ENCODE measurements at places on chromosomes 6 and 20.
A peak's percentile ranks its signal among the peaks of the same experiment; 100 is the strongest.

DNA sequence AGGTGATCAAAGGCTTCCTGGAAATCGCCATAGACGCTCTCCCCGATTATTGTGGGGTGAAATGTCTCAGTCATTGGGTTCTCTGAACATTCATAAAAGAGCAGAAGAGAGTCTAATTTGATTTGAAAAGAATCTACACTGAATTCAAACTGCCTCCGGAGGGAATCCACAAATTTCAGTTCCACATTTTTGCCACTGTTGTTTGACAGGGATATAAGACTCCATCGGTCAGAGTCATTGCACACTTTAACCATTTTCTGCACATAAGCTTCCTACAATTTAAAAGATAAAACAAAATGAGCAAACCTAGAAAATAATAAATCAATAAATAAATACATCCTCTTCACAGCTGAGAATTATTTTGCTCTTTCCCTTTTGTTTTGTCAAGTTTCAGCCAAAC is 2.3 kb downstream of the TENT5A start:
- DNase-seq: no peak

- no peak for DNase-seq
Measured at GRCh38 chr6:105966481-105966880, 119.7 kb upstream of the PRDM1 start.

- DNase-seq: no peak
Measured at GRCh38 chr6:62272114-62272513, 13.9 kb downstream of the KHDRBS2 start.

GRCh38 chr6:130810307-130811030 is 16.7 kb upstream of the SMLR1 start:
- DNase-seq: no peak

- no peak for DNase-seq
Measured at GRCh38 chr6:12750416-12750815, 33.8 kb downstream of the PHACTR1 start.

- peak; percentile 73 for DNase-seq
Measured at GRCh38 chr6:167826896-167827582, at the start of gene AFDN. Gene AFDN, plus strand, starts transcription at chr6:167826911. Its CDS starts 222 bp downstream, at chr6:167827133.

GRCh38 chr6:152300517-152300916 is 336.6 kb downstream of the SYNE1 start:
- no peak for DNase-seq

- no peak for DNase-seq
Measured at GRCh38 chr6:125741336-125741735, 8.1 kb upstream of the HEY2 start.

DNA sequence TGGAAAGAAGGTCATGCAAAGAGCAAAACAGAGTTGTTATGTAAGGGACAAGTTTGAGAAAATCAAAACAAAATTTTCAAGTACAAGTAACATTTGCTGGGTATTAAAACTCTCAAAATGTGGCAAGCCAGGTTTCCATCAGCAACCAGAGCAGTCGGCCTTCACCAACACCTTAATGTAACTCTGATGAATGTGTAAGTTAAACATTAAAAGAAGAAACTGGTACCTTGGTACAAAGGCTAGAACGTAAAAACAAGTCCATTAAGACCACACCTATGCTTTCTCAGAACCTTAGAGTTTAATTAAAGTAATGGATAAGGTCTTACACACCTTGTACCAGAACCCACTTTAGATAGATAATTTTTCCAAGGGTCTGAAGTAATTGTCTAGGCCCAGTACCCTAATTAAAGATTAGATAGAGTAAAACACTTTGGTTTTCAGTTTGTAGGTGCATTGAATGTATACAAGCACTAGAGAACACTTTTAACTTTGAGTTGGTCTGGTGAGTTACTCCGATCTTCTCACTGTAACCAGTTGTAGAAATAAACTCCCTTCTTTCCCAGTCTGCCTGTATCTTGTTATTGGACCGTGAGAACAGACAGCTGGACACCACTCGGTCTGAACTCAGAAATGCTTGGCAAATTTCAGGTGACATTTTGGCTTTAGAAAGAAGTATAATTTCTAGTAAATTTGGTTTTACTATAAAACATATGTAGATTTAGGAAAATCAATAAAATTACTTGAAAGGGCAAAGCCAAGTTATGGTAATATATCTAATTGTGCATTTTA is 319.4 kb downstream of the HTR1B start:
- no peak for DNase-seq

GRCh38 chr6:27871924-27872638 is 40.1 kb downstream of the OR2B2 start:
- DNase-seq: peak; percentile 75

- no peak for DNase-seq
Measured at GRCh38 chr6:138562691-138563090, 63.4 kb upstream of the NHSL1 start.

GRCh38 chr6:97133067-97133466 is 149.9 kb downstream of the MMS22L start:
- DNase-seq: no peak

DNA sequence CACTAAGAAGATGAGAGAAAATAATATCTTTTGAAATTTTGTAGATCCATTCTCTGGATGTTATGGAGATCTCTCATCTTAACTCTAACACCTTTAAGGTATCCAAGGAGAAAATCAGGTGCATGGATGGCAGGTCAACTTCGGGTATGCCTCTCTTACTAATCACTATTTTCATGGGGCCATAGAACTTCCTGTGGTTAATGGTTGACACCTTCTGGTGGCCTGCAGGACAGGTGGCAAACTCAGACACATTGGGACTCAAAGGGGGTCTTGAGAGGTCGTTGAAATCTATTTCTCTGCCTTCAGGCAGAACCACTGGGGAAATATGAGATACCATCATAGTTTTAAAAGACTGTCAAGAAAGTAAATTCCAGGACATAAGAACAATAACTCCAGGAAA is 76.5 kb downstream of the ADAT2 start:
- no peak for DNase-seq

DNA sequence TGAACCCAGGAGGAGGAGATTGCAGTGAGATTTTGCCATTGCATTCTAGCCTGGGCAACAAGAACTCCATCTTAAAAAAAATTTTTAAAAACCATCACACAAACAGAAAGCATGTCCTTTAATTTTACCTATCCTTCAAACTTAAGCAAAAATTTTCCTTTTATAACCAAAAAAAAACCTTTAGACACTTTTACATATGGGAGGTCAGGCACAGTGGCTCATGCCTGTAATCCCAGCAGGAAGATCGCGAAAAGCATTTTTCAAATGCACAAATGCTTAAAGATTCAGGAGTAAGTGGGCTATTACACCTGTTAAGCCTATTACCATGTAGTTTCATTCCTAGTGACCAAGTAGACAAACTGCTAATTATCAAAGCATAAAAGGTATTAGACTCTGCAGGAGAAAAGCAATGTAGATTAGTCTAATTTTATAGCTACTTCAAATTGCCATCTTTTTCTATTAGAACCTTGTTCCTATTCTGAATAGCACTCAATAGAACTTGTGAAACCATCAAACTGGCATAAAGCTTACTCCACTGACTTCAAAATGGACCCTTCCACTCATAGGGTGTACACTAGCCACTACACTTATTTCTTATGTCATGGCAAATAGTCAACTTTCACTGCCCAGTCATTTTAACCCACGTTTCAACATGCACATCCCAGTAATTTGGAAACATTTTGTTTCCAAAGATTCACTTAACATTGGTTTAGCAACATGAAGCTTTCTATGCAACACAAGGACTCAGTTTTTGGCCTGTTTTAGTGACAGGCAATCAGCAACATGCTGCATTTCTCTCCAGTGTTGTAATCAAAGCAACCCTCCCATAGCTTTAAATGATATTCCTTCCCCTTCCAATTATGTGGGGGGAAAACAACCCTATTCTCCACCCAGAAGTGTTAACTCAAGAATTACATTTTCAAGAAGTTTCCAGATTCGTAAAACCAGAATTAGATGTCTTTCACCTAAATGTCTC is 4.0 kb downstream of the EEF1A1 start:
- DNase-seq: no peak

- DNase-seq: peak; percentile 7
Measured at GRCh38 chr6:116884530-116884929, 7.5 kb downstream of the RFX6 start.

DNA sequence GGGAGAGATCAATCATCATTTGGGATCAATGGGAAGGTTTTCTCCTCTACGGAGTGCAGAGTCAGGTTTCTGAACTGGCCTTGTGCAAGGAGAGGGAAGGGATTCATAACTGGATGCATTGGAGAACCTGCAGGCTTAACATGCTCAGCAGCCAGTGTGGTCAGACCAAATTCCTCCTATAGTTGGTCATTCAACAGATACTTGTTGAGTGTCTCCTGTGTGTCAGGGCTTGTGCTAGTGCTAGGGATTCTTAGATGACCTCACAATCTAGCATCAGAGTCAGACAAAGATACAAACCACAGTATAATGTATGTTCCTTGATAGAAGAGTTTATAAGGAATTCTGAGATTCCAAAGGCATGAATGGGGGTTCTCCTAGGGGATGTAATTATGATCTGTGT is 23.9 kb downstream of the RALY start:
- no peak for DNase-seq

DNA sequence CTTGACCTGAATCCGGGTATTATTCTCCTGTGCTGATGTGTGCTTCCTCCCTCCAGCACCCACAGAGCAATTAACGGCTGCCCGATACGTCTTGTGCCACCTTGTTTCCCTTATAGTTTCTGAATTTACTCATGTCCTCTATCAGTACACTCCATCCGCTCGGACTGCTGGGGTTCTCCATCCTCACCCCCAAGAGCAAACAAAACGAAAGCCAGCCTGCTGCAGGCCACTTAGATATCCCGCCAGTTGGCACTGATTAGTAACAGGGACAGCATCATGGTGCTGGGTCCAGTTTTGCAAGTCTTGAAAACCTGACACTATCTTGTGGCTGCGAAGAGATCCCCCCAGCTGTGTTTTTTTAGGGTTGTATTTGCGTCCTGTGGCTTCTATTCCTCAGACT is 71.8 kb downstream of the SSR1 start:
- no peak for DNase-seq

DNA sequence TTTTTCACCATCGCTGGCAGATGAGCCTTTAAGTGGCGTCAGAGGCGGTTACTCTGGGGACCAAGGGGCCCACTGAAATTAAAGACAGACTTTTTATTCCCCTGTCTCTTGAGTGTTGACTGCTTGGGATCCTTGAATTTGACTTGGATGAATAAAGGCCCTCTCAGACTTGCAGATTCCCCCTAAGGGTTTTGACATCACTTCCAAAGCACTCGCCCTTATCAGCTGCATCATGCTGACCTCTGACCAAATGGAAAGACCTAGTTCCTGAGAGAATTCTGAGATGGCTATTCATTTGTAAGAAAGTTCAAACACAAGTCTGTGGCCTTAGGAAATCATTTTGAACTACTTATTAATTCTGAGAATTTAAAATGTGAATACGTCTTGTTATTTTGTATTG is 13.5 kb upstream of the MOXD1 start:
- DNase-seq: no peak

GRCh38 chr6:29490552-29490951 is 2.8 kb upstream of the MAS1L start:
- no peak for DNase-seq

DNA sequence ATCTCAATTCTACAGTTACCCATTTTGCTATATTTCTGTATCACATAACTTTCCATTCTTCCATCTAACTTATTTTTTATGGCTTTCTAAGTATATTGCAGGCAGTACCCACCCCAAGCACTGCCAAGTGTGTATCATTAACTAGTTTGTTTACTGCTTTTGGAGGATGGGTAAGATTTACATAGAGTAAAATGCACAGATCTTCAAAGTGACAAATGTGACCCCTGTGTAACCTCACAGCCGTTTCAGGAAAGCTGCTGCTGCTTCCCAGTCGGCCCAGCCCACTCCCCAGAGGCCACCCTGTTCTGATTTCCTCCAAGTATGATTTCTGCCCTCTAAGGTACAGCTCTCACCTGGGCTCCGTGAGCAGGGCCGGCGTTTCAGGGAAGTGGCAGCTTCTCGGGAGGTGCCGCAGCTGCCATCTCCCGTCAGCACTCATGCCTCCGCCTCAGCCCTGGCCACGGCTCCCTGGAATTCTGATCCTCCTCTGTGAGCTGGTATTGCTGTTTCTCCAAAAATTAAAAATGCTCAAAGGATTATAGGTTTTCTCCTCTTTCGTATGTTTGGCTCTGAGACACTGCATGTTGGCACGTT is 15.0 kb upstream of the MAP1LC3A start:
- no peak for DNase-seq

- no peak for DNase-seq
Measured at GRCh38 chr6:56104591-56104990, 142.8 kb downstream of the COL21A1 start.

DNA sequence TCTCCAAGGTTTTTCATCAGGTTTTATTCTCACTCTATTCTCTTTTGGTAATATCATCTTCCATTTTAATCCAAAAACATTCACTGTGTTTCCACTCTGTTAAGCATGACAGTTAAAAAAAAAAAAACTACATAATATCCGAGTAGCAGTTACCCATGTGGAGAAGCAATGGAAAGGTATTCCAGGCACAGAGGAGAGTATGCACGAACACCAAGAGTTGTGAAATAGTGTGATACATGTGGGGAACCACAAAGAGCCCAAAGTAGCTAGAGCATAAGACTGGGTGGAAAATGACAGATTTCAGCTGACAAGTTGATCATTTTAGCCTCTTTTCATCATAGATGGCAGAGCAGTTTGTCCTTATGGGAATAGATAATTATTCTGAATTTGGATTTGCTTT is 19.9 kb upstream of the FBXL4 start:
- no peak for DNase-seq

DNA sequence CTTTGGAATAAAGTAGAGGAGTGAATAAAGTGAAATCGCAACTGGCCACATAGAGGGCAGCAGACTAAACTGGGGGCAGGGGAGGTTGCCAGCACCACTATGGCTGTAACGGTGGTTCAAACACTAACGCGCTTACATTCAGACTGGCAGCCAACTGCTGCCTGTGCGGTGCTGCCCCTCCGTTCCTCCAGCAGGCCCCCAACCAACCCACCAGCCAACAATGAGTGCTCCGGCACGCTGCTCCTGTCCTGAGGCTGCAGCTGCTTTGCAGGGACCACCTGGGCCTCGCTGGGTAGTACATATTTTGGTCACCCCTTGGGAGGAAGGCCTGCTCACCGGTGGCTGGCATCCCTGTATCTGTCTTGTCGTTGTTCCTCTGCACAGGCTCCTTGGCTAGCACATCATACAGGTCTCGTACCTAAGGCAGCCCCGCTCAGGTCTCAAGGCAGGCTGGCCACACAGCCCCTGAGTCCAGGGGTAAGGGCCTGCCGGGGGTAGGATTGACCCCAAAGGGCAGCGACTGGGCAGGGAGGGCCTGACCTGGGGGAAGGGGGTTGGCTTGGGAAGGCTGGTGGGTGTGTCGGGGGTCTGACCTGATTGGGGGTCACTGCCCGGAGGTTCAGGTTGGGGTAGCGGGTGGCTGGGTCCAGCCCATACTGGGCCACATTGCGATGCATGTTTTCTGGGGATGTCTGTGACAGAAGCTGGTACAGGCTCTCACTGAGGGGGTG is 6.3 kb downstream of the MICAL1 start:
- no peak for DNase-seq

GRCh38 chr6:44275271-44275748 is 5.1 kb downstream of the TMEM151B start:
- DNase-seq: no peak

- DNase-seq: no peak
Measured at GRCh38 chr6:135390458-135390857, 107.1 kb downstream of the AHI1 start.

GRCh38 chr6:97919631-97920030 is 636.6 kb upstream of the MMS22L start:
- no peak for DNase-seq

- no peak for DNase-seq
Measured at GRCh38 chr6:90485635-90486277, 101.1 kb downstream of the MAP3K7 start.
